ENCODE measurements at places on chromosomes 5 and 9. TPM values are rescaled to one million over a fixed set of nuclear protein-coding genes. Genes with fewer than 3 reads are reported as not detected.

DNA sequence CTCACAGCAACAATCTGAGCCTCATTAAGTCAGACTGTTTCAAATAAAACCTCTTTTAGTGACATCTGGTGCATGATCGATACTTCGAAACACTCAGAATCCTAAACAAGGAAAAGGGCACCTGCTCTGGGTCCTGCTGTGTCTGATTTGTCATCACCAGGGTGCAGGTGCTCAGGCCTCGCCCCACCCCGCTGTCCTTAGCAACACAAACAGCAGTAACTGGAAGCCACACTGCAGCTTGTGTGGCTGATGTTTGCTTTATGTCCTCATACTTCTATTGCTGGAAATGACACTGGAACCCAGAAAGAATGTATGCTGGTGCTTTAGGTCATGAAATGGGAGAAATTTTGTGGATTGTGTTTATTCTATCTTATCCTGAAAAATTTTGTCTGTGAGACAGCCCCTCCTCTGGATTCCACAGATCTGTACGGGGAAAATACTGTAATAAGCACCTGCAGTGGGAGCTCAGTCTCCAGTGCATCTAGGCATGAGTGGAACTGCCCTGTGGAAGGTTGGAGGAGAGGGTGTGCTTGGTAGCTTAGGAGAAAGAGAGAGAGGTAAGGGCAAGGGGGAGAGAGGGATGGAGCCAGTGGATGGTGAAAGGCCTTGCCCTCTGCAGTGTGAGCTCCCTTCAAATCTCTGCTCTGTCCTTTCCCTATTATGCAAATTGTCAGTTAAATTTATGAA is 284.2 kb downstream of the SMARCA2 start:
- no peak for DNase-seq

- no peak for DNase-seq
Measured at GRCh38 chr5:32098291-32098690, 75.8 kb downstream of the GOLPH3 start.

- no peak for DNase-seq
Measured at GRCh38 chr5:81633891-81634290, 117.0 kb downstream of the SSBP2 start.

GRCh38 chr9:98214811-98215210 is 22.4 kb upstream of the CORO2A start:
- no peak for DNase-seq

Gene BAAT
- 0.08 TPM for total RNA-seq

Gene CKMT2
- 1,933 TPM for total RNA-seq
